DMS153 (cell line): ENCODE measurements at places on chromosomes 1 and 21.
A peak's percentile ranks its signal among the peaks of the same experiment; 100 is the strongest.

DNA sequence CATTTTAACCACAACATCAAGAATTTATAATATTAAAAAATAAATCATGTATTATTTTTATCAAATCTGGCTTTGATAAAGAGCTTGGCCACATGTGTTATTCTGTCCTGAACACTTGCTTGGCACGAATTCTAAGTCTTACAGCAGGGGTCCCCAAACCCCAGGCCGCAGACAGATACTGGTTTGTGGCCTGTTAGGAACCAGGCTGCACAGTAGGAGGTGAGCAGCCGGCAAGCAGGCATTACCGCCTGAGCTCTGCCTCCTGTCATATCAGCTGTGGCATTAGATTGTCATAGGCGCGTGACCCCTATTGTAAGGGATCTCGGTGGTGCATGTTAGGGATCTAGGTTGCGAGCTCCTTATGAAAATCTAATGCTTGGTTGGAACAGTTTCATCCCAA is 127.6 kb upstream of the IVNS1ABP start:
- no peak for DNase-seq

- no peak for DNase-seq
These were observed 58.7 kb downstream of the RABGAP1L start for GRCh38 chr1:174217787-174218574.

DNA sequence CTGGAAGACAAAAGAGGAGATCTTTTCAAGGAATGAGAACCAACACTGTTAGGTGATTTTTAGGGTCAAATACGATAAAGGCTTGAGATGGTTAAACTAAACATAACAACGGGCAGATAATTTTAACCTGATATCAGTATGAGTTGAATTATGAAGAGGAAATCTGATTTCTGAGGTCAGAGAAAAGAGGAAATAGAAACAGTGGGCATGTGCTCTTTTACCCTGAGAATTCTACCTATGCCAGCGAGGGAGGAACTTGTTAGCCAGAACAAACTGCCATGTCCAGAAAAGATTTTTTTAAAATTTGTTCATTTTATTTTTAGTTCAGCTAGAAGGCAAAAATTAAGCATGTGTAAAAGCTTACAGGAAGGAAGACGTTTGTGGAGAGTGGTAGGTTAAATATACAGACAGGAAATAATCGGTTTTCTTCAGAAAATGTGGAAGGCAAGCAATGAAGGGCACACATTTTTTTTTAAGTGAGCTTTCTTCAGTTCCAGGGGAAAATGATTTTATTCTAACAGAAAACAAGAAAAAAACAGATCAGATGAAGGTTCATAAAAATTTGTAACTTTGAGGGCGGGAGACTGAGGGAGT is 1745.3 kb downstream of the MRPL39 start:
- no peak for DNase-seq

DNA sequence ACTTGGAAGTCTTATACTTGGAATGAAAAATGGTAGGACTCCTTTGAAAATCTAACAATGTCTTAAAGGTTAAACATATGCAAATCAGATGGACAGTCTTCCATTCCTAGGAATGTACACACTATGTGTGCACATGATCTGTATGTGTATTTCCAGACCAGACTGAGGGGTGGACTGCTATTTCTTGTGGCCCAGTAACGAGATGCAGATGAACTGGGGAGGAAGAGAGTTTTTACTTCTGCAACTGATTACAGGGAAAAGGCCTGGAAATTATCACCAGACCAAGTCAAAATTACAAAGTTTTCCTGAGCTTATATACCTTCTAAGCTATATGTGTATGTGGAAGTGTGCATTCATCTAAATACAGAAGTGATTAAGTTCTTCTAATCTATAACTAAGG is 17.7 kb downstream of the NBPF3 start:
- no peak for DNase-seq

DNA sequence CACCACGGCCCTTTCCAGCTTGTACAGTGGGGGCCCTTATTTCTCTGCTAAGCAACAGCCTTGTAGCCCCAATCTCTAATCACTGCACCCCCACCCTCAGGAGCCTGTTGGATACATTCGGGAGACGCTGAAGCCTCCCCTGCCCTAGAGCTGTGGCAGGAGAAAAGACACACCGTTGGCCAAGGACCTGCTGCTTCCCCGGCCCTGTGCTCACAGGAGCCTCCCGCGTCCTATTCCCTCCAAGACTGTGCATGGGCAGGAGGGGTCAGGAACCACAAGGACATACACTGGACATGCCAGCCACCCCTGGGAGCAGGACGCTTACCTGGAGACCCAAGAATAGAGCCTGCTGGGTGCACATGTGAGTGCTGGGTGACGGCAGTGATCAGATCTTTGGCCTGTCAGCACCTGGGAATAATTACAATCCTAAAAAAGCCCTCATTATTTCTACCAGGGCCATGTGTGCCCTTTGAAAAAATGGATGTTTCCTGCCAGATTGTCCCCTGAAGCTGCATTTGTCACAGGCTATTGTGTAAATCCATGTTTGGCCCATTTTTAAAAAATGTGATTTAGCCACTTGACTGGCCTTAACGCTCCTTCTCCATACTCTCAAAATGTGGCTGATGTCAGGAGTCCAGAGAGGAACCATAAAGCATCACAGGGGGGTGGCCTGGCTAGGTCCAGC is 590.6 kb downstream of the MATN1 start:
- no peak for DNase-seq

DNA sequence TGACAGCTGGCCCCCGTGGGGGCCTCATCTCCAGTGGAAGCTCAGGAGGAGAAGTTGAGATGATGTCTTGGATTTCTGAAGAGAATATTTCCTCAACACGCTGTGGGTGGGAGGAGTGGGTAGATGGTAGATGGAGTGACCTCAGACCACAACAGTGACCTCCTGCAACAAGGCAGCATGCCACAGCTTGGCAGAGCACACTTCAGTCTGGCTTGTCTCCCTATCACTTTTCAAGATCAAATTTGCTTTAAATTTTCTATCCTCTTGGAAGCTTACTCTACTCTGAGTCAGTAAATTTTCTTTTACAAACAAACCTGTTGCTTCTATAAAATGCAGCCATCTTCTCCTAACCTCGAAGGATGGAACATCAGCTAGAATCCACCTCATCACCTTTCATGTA is 59.7 kb downstream of the NTPCR start:
- DNase-seq: no peak

- no peak for DNase-seq
These were observed 44.7 kb upstream of the COL24A1 start for GRCh38 chr1:86201311-86201710.

- DNase-seq: no peak
These were observed 45.1 kb upstream of the PALMD start for GRCh38 chr1:99600782-99601181.

GRCh38 chr21:37398697-37399096 is 32.1 kb downstream of the DYRK1A start:
- no peak for DNase-seq

- no peak for DNase-seq
These were observed 13.7 kb upstream of the EPS8L3 start for GRCh38 chr1:109777436-109777835.

- no peak for DNase-seq
These were observed 1202.9 kb downstream of the NCAM2 start for GRCh38 chr21:22201126-22201525.

DNA sequence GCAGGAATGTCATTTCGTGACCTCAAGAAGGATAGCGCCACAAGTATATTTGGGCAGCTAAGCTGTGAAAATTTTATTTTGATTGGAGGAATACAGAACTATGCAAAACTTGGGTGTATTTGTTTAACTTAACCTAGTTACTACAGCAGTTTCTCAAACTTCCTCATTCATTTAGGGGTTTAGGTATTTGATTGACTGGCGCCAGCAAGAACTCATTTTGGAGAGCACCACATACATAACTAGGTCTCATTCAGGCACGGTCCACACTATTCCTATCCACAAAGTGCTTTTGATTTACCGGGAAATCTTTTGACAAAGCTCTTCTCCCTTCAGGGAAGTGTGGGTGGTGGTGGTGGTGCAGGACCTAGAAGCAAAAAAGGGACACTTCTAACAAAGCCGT is 155.1 kb upstream of the NRIP1 start:
- DNase-seq: no peak

DNA sequence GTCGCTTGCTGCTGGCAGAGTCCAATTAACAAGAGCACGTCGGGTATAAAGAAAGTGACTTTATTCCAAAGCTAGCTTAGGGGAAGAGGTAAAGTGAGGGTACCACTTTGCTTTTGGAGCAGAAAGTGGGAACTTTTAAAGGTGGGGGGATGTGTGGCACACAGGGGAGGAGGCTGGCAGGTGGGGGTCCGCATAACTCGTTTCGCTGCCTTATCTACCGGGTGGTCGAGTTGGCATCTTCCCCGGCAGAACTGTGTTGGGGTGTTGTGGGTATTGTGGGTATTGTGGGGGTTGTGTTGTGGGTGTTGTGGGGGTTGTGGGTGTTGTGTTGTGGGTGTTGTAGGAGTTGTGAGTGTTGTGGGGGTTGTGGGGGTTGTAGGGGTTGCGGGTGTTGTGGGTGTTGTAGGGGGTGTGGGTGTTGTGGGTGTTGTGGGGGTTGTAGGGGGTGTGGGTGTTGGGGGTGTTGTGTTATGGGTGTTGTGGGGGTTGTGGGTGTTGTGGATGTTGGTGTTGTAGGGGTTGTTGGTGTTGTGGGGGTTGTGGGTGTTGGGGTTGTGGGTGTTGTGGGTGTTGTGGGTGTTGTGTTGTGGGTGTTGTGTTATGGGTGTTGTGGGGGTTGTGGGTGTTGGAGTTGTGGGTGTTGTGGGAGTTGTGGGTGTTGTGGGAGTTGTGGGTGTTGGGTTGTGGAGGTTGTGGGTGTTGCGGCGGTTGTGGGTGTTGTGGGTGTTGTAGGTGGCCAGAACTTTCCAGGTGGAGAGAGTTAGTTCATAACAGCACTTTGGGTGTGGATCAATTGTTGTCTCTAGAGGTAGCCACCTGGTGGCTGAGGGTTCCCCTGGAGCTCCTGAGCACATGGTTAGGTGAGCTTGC is 52.7 kb downstream of the AGPAT3 start:
- no peak for DNase-seq

DNA sequence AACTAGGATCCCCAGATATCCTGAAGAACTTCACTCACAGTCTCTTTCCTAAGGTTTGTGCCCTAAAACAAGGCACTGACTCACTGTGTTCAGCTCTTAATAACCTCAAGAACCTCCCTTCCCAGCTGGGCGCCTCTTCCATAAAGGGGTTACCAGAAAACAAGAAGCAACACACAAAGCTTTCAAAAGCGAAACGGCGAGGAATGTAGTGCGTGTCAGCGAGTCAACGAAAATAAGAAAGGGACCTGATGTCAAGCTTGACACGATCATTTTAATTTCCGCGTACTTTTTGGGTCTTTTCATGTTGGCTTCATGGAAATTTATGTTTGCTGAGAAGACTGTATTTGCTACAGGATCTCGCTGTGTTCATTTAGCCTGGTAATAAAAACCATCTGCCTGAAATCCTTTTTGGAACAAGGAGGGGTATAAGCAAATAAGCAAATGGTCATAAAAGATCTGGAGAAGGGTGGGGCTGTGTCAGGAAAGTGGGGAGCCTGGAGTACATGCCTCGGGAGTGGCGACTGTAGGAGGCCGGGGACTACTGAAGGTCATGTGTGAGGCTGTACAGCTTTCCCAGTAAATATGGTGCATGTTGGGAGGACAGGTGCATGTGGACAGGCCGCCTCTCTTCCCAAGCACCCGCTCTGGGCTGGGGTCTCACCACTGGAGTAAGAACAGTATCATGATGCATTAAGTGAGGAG is 11.4 kb upstream of the CLDN14 start:
- DNase-seq: peak; percentile 50

GRCh38 chr1:160405331-160405877 is 5.0 kb downstream of the VANGL2 start:
- no peak for DNase-seq

GRCh38 chr1:9165396-9165795 is 36.5 kb upstream of the GPR157 start:
- DNase-seq: no peak

DNA sequence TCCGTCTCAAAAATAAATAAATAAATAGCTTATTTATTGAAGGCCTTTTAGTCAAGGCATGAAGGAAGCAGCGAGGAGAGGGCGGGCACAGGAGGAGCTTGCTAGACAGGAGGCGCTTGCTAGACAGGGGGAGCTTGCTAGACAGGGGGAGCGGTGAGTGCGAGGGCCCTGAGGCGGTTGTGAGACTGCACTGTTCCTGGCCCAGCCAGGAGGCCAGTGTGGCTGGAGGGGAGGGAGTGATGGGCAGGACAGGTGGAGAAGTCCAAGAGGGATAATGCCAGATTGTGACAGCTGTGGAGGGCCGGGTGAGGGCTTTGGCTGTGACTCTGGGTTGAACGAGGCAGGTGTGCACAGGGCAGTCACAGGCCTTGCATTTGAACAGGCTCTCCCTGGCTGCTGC is 18.2 kb downstream of the KIF17 start:
- DNase-seq: no peak

DNA sequence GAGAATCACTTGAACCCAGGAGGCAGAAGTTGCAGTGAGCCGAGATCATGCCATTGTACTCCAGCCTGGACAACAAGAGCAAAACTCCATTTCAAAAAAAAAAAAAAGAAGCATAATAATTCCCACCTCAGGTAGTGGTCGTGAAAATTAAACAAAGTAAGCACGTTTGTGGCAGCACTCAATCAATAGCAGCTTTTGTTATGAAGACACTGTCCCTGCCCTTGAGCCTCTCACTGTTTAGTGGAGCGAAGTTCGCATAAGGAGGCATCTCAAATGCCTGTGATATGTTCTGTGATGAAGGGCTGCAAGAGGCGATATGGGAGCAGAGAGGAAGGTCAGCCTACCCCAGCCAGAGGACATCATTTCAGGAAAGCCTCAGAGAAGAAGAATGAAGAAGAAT is 43.8 kb upstream of the RASAL2 start:
- no peak for DNase-seq

- no peak for DNase-seq
These were observed 46.2 kb downstream of the DISP3 start for GRCh38 chr1:11525151-11525505.

- no peak for DNase-seq
These were observed 6.2 kb downstream of the KCNK1 start for GRCh38 chr1:233620065-233620464.

DNA sequence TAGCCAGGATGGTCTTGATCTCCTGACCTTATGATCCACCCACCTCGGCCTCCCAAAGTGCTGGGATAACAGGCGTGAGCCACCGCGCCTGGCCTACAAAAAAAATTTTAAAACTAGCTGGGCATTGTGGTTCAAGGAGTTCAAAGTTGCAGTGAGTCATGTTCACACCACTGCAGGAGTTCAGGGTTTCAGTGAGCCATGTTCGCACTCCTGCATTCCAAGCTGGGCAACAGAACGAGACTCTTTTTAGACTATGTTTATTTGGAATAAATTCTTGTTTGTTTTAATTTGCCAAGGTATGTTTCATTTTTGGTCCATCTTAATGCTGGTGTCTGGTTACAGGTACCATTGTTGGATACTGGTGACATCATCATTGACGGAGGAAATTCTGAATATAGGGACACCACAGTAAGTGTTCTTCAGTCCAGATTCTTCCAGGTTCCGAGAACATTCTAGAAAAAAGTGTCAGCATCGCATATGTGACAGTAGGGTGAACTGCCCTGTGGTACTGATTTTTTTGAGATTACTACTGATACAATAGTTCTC is 3.9 kb downstream of the PGD start:
- no peak for DNase-seq

- peak; percentile 85 for DNase-seq
These were observed 9.5 kb downstream of the RNU1-2 start for GRCh38 chr1:16905110-16905867.

- DNase-seq: no peak
These were observed 20.2 kb upstream of the ROR1 start for GRCh38 chr1:63753591-63753990.

- DNase-seq: no peak
These were observed 916 bp downstream of the YIPF1 start for GRCh38 chr1:53888681-53889080.

GRCh38 chr1:53051676-53052075 is 10.3 kb upstream of the PODN start:
- DNase-seq: no peak
